ENCODE measurements at places on chromosomes 16 and 17. TPM values are rescaled to one million over a fixed set of nuclear protein-coding genes. Genes with fewer than 3 reads are reported as not detected.

TMEM92 gene
- polyA plus RNA-seq, result 0.03 TPM

GRCh38 chr17:71472809-71473789 lies 647.7 kb upstream of the SOX9 start:
- H3K27ac ChIP-seq, result no peak overlapping the region
- no peaks in the 10 kb centered on the region for H3K36me3 ChIP-seq

DNA sequence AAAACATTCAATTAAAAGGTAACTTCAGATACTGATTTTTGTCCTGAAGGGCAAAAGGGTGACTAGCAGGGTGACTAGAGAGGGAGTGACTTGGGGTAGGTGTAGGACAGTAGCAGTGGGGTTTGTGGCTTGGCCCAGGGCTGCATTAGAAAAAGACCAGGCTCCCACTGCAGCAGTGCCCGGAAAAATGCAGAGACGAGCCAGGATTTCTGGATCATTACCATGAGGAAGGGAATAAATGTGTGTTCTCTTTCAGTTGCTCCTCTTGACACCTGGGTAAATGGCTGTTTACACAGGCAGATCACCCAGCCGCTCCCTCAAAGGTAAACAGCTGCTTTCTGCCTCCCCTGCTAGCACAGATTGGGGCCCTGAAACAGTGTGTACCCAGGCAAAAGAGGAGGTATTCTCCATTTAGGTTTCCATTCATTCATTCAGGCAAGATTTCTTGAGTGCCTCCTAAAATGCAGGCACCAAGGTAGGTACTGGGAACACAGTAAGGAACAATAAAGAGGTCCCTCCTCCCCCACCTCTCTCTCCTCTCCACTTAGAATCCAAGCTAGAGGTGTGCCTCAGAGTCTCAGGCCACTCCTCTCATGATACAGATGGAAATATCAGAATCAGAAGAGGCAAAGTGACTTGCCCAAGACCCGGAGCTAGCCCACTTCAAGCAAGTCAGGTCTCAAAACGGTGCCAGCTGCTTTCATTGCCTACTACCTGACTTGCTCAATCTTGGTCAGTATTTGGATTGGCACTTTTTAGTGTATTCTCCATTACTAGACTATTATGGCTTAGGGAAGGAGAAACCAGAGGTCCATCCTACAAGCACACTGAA lies 15.2 kb upstream of the TOX3 start:
- H3K27me3 ChIP-seq, result no peaks in the 10 kb centered on the region
- H3K27ac ChIP-seq, result no peak overlapping the region
- DNase-seq, result no peak

- H3K4me3 ChIP-seq, result no peak overlapping the region
- no peak overlapping the region for H3K27ac ChIP-seq
- H3K36me3 ChIP-seq, result peaks cover 6% of the 10 kb centered on the region
Measured at GRCh38 chr17:83096401-83097224, 17.2 kb downstream of the METRNL start.

- no peak overlapping the region for H3K4me3 ChIP-seq
- no peak overlapping the region for H3K27ac ChIP-seq
- no peaks in the 10 kb centered on the region for H3K4me1 ChIP-seq
- H3K27me3 ChIP-seq, result no peaks in the 10 kb centered on the region
Measured at GRCh38 chr17:72754513-72754912, 338.0 kb downstream of the SLC39A11 start.

HEATR9 gene
- polyA plus RNA-seq, result not detected

- no peaks in the 10 kb centered on the region for H3K36me3 ChIP-seq
- no peak overlapping the region for H3K4me3 ChIP-seq
- no peaks in the 10 kb centered on the region for H3K27me3 ChIP-seq
- peak; percentile 92 for DNase-seq
- H3K27ac ChIP-seq, result no peak overlapping the region
Measured at GRCh38 chr17:45345554-45346215, 28.9 kb upstream of the MAP3K14 start.

DNA sequence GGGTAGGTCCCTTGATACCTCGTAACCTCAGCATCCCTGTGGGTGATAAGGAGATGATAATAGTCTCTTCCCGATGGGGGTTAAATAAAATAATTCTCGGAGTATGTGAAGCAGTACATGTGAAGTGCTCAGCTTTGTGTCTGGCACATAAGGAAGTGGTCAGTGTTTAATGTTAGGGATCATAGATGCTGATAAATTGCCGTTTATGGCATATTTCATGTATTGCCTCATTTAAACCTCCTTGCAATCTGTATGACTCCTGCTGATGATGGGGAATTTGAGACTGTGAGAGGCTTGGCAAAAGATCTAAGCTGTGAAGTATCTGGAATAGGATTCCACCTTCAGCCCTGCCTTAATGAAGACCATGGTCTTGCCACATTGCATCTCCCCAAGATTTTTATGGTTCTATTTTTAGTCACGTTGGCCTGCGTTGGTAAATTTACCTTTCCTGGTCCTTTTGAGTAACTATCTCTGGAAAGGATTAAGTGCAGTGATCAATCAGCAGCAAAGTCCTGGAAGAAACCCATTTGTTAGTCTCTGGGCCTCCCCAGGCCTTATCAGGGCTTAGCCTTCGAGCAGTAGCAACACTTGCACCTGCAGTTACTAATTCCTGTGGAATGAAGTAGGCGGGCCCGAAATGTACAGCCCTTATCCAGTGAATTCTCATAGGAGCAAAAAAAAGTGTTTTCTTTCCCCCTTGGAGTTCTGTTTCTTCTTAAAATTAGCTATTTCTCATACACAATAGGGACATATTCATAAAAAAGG lies 144.9 kb downstream of the WWOX start:
- DNase-seq, result no peak
- no peaks in the 10 kb centered on the region for H3K27me3 ChIP-seq

NME2 gene
- 677 TPM for polyA plus RNA-seq

PPY gene
- polyA plus RNA-seq, result not detected

DNA sequence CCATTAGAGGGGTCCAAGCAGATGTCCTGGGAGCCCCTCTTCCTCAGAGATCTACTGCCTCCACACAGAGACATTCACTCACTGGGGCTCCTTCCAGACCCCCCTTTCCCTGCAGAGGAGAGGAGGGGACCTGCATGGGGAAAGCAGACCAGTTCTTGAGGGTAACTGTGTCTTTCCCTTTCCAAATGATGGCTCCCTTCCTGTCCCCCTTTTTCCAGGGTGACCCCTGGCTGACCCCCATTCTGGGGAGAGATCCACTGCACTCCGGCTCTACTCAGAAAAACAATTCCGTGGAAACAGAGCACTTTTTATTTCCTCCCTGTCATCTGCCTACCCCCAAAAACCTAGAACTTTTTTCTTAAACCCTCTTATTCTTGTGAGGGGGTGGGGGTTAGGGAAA lies 6.4 kb downstream of the CACNA1G start:
- H3K27me3 ChIP-seq, result peaks cover 36% of the 10 kb centered on the region
- no peak for DNase-seq
- no peak overlapping the region for H3K4me3 ChIP-seq
- no peaks in the 10 kb centered on the region for H3K4me1 ChIP-seq

- H3K27me3 ChIP-seq, result no peaks in the 10 kb centered on the region
- no peaks in the 10 kb centered on the region for H3K4me1 ChIP-seq
- H3K27ac ChIP-seq, result no peak overlapping the region
- no peak overlapping the region for H3K4me3 ChIP-seq
- H3K36me3 ChIP-seq, result no peaks in the 10 kb centered on the region
Measured at GRCh38 chr17:30716461-30717290, 107.8 kb downstream of the CRLF3 start.

- peaks cover 2% of the 10 kb centered on the region for H3K27me3 ChIP-seq
- no peak for DNase-seq
- no peaks in the 10 kb centered on the region for H3K36me3 ChIP-seq
- H3K4me3 ChIP-seq, result no peak overlapping the region
- H3K27ac ChIP-seq, result no peak overlapping the region
- no peaks in the 10 kb centered on the region for H3K4me1 ChIP-seq
Measured at GRCh38 chr17:46013502-46014165, 14.6 kb downstream of the STH start.

- H3K4me3 ChIP-seq, result no peak overlapping the region
- no peak overlapping the region for H3K27ac ChIP-seq
- H3K27me3 ChIP-seq, result no peaks in the 10 kb centered on the region
- DNase-seq, result no peak
Measured at GRCh38 chr17:52227926-52228325, 69.4 kb upstream of the CA10 start.

ABCA8 gene
- polyA plus RNA-seq, result 0.99 TPM

DNA sequence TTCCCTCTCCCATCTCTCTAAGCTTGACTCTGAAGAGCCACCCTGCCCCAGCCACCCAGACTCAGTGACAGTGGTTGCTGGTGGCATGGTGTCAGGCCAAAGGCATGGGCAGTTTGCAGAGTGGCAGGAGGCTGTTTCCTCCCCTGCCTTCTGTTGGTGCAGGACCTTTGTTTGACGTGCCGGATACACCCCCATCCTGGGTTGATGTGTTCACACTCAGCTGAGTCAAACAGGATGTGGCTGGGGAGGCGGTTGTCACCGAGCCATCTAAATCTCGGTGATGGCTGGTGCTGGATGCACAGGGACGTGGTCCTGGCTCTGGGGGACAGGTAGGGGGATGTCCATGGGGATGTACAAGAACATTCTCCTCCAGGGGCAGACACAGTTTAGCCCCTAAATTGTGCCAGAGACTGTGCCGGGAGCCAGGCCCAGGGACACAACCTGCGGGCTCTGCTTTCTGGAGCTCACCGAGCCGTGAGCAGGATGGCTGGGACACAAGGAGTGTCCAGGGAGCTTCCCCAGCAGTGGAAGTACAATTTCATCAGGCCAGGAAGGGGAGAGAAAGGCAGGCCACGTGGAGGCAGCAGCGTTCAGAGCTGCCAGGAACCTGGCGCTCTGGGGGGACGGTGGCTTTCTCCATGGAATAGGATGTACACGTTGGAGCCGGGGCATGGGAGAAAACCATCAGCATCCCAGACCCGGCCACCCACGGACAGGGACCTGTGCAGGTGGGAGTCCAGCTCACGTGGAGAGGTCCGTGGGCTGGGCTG lies 264.2 kb downstream of the SEC14L1 start:
- peaks cover 4% of the 10 kb centered on the region for H3K36me3 ChIP-seq
- no peaks in the 10 kb centered on the region for H3K27me3 ChIP-seq
- no peak overlapping the region for H3K4me3 ChIP-seq
- peaks cover 25% of the 10 kb centered on the region for H3K4me1 ChIP-seq
- peak overlapping the region; percentile 63 for H3K27ac ChIP-seq

DNA sequence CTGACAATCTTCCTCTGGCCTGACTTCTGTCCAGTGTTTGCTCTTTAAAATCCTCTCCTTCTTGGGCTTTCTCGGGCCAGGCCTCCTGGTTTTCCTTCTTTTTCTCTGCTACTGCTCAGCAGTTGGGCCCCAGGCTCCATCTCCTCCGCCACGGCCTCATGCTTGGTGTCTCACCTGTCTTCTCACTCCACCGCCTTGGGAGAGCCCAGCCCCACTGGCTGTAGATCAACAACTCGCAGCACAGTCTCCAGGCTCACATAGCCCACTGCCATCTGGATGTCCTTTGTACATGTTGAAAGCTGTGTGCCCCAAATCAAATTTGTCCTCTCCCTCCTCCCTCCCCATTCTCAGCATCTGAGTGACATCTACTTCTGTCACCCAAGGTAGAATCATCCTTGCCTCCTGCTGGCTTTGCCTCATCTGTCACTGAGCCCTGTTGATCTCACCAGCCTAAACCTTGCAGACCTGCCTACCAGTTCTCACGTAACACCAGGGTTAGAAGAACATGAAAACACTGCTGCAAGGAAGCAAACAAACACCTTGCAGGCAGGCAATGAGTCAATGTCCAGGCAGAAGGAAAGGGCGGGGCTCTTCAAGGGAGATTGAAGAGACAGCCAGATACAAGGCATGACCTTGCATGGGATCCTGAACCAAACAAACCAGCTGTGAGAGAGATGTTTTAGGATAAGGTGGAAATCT lies 103.2 kb upstream of the SMURF2 start:
- peaks cover 4% of the 10 kb centered on the region for H3K4me1 ChIP-seq
- no peak for DNase-seq
- H3K27ac ChIP-seq, result no peak overlapping the region
- H3K4me3 ChIP-seq, result no peak overlapping the region
- H3K27me3 ChIP-seq, result no peaks in the 10 kb centered on the region

DNA sequence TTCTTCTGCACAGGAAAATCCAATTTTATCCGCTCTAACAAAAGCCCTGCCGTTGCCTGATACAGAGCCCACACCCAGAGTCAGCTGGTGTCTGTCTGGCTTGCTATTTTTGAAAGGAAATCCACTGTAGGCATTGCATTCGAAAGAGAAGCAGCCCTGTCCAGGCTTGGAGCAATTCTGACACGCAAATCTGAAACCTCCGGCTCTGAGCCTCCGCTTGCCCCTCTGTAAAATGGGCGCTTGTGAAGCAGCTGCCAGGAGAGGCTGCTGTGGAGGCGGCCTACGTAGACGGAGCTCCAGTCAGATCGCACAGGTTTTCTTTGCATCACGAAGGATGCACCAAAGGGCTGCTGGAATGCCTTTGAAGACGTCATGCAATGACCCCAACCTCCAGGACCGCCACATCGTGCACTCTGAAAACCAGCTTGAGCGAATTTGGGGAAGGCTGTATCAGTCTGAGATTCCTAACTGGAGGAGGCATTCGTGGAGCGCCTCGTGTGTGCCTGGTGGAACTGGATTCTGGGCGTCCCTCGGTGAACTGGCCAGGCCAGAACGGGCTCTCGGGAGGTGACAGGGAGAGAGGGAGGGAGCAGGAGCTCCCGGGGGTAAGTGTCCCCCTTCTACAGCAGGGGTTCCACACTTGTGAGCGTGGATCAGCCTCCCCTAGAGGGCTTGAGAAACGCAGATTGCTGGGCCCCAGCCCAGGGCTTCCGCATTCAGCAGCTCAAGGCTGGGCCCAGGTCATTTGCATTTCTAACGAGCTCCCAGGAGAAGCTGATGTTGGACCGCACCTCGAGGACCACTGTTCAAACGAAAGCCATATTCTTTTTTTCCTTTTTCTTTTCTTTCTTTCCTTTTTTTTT lies 215.5 kb downstream of the MRTFB start:
- H3K27ac ChIP-seq, result no peak overlapping the region
- peaks cover 2% of the 10 kb centered on the region for H3K4me1 ChIP-seq
- no peaks in the 10 kb centered on the region for H3K27me3 ChIP-seq

GRCh38 chr16:58399718-58400633 lies 7.7 kb downstream of the GINS3 start:
- H3K4me1 ChIP-seq, result no peaks in the 10 kb centered on the region
- peaks cover 5% of the 10 kb centered on the region for H3K36me3 ChIP-seq
- no peak overlapping the region for H3K27ac ChIP-seq
- DNase-seq, result no peak

LPO gene
- not detected for polyA plus RNA-seq

- H3K4me3 ChIP-seq, result no peak overlapping the region
- no peaks in the 10 kb centered on the region for H3K27me3 ChIP-seq
- no peak for DNase-seq
- H3K4me1 ChIP-seq, result no peaks in the 10 kb centered on the region
- H3K36me3 ChIP-seq, result no peaks in the 10 kb centered on the region
Measured at GRCh38 chr16:10682604-10683003, 12.1 kb downstream of the TEKT5 start.

All from endothelial cell of umbilical vein (primary cell).